AG08395 (cell line): ENCODE measurements at places on chromosomes 1 and 21.

- no peak for DNase-seq
Observed at GRCh38 chr1:246793356-246793896, 69.2 kb downstream of the SCCPDH start.

GRCh38 chr21:28106370-28106890 is 886.2 kb downstream of the LTN1 start:
- no peak for DNase-seq

DNA sequence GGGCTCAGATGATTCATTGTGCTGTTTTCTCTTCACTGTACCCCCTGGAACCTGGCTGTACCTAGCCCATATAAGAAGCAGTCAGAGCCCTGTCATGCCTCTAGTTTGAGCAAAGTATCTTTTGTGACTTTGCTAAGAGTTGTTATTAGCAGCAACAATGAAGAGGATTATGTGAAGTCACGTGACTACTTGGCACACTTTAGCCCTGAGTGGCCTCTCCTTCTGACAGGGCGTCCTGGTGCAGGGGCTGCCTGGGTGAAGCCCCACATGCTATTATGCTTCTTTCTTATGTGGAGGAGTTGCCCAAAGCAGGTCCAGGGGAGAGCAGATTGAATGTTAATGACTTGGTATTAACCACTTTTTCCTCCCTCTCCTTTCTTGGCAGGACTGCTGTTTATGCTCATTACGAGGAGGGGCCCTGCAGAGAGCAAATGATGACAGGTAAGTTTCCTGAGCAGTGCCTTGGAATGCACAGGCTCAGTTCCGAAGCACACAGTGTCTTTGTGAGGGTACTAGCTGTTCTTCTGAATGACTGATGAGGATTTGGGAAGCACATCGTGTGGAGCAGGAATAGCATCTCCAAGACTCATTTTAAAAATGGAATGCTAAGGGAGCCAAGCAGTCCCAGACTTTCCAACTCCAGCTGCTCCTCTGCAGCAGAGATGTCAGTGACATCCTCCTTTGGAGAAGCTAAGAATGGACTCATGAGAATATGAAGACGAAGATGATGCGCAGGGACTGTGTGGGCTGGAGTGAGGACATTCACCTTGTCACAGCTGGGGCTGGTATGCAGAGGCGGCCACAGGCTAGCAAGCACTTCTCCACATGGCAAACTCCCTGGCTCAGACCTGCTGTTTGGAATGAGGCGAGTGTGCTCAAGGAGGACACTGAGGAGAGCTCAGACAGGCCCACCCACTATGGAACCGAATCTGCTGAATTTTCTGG is 15.2 kb upstream of the ST3GAL3 start:
- no peak for DNase-seq

GRCh38 chr1:39177706-39178105 is 26.8 kb upstream of the MACF1 start:
- no peak for DNase-seq

DNA sequence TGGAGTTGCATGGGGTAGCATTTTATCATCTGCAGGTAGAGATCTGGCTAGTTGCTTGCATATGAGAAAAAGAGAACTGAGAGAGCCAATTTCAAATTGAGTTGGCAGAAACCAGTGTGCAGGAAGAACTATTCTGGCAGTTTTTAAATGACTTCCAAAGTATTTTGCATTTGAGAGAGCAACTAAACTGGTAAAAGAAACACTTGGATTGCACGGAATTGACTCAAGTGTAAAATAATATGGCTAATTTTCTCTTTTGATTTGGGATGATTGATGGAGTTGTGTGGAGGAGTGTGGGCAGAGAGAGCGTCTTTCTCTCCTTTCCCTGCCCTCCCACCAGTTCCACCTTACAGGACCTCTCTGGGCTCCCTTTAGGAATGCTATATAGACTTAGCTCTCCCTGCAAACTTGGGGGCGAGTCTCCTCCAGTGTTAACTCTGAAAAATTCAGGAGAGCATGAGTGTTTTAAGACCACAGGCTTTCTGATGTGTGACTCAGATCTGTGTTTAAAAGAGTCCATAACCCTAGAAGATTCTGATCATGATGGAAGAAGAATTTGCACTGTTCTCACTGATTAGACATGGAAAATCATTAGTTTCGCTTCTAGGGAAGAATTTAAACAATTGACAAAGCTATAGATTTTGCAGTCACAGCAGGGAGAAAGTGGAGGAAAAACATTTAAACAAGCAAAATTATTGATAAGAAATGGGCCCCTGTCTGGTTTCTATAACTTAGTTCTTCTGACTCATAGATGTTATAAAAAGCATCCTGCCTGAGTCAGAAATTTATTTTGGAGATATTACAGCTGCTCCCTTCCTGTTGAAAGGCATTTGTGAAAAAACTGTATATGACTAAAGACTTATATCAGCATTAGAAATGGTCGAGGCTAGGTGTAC is 24.9 kb upstream of the CTBS start:
- DNase-seq, result peak; percentile 58

- peak; percentile 96 for DNase-seq
Observed at GRCh38 chr1:201714542-201715329, 114.2 kb upstream of the IPO9 start.

DNA sequence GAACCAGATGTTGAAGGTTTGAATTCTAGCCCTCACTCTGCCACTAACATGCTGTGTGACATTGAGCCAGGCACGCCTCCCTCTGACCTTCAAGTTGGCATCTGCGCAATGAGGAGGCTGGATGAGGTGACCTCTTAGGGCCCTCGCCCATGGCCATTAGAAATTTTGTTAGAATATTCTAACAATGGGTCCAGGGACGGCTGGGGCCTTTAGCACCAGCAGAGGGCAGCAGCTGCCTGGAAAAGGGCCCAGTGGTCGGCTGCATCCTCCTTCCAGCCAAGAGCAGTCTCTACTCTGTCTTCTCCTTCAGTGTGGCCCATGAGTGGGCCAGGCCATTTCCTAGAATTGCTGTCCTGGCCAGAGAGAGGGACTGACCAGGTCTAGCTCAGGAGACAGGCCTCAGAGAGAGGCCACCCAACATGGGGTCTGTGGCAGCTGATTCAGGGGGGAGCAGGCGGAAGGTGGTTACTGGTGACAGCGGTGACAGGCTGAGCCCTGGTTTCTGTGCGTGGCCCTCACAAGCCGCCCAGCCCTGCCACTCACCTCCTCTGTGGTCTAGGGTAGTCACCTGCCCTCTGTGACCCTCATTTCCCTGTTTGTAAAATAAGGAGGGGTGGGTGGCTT is 101.3 kb upstream of the ACTL8 start:
- peak; percentile 76 for DNase-seq

DNA sequence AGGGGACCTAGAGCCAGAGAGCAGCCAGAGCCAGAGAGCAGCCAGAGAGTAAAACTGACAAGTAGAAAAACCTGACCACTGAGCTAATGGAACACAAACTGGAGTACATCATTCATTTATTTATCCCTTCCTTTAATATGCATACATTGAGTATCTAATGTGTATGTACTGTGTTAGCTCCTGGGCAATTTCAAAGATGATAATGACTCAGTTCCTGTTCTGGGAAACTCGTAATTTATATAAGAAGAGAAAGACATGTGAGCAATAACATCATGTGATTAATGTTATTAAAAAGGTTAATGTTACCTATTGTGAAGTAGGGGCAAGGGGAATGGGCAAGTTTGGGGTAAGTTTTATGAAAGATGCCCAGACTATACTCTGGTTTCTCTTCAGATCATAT is 199.9 kb downstream of the TNR start:
- no peak for DNase-seq

- no peak for DNase-seq
Observed at GRCh38 chr1:9768983-9769382, 54.8 kb downstream of the CLSTN1 start.

DNA sequence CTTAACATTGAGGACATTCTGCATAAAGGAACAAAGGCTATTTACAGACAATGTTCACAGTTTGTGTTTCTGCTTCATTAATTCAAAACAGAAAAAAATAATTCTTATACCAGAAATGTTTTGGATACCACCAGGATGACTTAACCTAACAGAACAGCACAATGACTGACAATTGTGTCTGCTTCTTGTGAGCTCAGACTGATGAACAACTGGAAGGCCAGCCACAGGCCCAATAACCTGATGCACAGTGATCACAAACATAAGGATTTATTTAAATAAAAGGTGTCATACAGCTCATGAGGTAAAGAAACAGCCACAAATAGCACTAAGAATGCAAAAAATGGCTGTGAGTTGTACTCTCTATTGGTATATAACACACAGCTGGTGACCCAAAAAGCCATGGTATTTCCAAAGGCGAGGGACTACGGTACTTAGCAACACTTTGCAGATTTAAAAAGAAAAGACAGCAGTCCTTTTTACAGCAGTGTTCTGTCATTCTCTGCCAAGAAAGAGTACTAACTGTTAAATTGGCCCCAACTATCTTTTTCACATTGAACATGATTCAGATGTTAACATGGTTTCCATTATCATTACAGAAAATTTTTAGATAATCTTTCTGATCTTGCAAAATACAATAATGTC is 32.1 kb upstream of the DDAH1 start:
- no peak for DNase-seq

DNA sequence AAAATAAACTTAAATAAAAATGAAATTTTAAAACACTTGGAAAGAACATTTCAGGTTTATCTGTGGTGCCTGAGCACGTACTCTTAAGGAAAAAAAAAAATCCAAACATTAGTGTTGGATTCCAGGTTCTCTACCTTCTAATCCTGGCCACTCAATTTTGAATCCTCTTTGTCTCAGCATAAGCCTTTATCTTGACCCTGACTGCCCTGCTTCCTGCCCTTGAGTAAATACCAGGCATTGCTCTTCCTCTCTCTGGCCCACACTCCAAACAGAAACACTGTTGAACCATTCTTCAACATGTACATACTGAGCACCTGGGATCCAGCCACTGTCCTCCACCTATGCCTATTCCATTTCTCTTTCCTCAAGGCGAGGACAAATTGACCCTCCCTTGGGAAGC is 11.4 kb upstream of the VANGL1 start:
- no peak for DNase-seq

DNA sequence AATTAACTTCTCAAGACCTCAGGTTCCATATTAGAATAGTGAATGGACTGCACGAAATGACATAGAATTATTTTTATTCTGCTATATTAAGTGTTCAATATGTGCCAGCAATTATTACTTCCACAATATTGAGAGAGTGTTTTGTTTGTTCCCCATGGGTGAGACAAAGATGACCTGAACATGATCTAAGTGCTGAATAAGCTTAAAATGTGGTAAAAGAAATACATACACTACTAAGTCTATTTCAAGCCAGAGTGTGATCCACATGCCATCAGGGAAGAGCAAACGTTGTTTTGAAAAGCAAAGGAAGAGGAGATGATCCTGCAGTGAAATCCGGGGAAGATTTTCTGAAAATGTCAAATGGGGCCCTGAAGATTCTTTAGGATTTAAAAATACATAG is 59.8 kb upstream of the RUNX1 start:
- no peak for DNase-seq

DNA sequence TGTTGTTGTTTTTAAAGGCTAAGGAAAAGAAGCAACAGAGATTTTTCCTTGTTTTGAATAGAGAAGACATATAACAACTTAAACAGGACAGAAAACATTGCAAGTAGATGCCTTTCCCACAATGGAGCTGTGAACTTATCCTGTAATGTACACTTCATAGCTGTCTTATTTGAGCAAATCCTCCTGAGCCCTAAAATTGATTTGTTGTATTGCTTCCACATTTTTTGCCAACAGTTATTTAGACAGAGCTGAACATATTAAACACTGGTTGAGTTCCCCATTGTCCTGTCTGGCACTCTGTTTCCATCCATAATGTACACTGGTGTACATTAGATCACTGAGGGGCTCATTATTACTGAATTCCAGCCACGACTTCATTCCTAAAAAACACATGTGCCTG is 32.2 kb downstream of the CACHD1 start:
- no peak for DNase-seq

- no peak for DNase-seq
Observed at GRCh38 chr1:214688891-214689290, 85.9 kb downstream of the CENPF start.

DNA sequence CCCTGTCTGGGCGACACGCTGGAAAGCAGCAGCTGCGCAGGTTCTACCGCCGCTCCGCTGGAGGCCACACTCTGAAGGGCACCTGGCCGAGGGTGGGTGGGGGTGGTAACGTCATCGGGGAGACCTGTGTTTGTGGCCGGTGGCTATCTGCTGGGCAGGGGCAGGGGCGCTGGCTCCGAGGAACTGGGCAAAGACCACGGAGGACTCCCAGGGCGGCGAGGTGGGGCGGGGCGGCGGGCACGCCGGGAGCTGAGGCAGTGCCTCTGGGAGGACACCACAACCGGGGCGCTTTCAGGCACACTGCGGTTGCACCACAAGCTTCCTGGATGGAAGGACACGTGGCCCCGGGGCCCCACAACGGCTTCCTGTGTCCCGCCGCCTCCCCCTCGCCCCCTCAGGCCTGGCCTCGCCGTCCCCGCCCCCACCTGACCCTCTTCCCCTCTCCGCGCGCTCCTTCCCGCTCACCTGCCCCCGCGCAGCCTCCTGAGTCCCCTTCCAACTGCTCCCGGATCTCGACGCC is 3.3 kb upstream of the DENND2D start:
- peak; percentile 50 for DNase-seq

GRCh38 chr1:58738876-58739275 is 39.0 kb upstream of the MYSM1 start:
- no peak for DNase-seq

DNA sequence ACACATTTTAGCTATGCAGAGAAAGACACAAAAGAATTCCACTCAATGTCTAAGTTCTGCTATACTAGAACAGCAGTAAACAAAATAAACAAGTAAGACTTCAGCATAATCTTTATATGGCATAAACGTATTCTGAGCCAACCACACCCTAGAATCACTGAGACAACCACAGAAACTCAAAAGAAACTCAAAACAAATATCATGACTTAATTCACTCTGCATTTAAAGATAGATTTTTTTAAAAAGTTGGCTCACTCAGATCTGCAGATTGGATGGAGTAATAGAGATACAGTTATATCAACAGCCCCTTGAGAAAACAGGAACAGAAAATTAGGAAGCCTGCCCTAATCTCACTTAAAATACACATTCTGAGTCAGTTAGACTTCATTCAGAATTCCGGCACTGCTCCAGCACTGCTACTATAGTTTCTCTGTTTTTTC is 95.0 kb downstream of the COL24A1 start:
- no peak for DNase-seq

DNA sequence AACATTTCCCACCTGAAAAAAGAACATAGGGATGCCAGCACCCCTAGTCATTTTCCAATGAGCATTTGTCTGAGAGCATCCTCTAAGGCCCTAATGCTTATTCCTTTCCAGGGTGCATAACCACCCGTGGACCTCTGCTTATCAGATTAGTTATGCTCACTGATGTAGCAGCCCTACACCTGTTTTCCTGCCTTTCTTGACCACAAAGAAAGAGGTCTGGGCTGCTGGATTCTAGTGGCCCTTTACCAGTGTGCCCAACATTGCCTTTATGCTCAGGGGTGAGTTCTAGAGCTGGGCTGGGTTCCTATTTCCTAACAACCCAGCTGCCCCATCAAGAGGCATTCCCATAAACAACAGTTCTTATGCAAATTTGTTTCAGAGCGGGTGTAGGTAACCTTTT is 20.3 kb upstream of the PM20D1 start:
- no peak for DNase-seq
